ENCODE measurements at places on chromosomes 6 and 20. TPM values are rescaled to one million over a fixed set of nuclear protein-coding genes. Genes with fewer than 3 reads are reported as not detected.

GRCh38 chr6:62940848-62941247, 270.4 kb upstream of the FKBP1C start:
- DNase-seq, result no peak

- DNase-seq, result no peak
Observed at GRCh38 chr6:31074401-31074800, 38.0 kb downstream of the C6orf15 start.

DNA sequence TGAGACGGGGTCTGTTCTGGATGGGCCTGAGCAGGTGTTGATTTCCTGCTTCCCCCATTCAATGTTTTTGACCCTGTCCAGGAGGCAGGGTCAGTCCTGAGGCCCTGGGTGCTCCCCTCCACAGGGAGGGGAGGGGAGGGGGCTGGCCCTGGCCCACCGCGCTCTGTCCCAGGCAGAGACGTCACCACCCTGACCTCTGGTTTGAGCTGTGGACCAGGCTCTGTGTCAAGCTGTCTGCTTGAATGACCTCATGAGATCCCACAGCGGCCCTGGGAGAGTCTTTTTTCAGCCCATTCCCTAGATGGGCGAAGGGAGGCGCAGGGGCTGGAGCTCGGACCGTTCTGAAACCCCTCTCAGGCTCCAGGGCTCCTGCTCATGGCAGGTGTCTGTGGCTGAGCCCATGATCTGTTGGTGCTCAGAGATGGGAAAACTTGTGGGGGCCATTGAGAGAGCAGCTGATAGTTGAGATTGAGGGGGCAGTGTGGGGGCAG, 8.9 kb upstream of the LKAAEAR1 start:
- no peak for DNase-seq

- DNase-seq, result no peak
Observed at GRCh38 chr20:45206725-45207124, at the start of gene SEMG1. Gene SEMG1 (plus strand): TSS chr20:45207033. CDS start chr20:45207054, 21 bp downstream.

GRCh38 chr6:32386040-32386439, 14.3 kb upstream of the TSBP1 start:
- no peak for DNase-seq

GRCh38 chr6:53048431-53049195, 16.6 kb upstream of the FBXO9 start:
- no peak for DNase-seq

DNA sequence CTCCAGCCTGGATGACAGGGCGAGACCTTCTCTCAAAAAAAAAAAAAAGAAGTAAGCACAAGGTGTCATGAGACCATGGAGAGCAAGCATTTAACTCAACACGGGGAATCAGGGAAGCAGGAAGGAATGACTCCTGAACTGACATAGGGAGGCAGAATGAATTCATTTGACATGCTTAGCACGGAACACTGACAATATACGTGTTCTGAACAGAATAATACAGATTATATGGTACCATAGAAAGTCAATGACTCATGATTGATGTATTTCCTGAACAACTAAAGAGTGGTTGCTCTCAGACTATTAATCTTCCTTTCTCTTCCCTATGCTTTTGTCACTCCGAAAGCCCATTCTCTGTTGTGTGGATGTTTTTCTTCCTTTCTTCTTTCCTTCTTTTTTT, 20.7 kb upstream of the ASIP start:
- no peak for DNase-seq

DNA sequence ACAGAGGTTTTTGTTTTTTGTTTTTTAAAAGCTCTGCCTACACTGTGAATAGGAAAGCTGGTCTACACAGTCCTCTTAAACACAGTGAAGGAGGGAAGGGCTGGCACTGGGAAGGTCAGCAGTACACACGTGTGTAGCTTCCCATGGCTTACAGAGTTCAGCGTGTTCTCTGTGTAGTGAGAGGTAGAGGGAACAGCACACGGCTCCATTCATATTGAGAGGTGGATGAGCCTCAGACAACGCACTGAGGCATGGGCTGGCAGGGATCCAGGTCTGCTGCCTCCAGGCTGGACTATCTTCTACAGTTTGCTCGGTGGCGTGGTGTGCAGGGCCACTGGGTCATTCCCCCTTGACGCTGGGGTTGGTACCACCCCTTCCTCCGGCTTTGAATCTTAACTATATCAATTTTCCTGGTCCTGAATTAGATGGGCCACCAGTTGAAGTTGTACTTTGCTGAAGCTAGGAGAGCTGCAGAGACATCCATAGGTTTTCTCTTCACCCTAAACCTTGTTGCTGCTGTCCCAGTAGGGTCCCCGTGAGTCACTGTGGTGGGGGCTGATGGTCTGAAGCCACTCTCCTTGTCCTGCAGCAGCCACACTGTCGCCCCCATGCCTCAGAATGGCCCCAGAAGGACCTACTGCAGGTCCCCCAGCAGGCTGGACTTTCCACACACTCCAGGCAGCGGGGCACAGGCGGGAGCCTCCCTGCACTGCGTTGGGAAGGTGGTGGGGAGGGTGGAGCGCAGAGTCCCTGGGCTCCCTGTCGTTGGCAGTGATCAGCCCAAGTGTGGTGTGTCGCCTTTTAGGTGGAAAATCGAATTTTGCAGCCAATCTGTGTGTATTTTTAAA, 2.0 kb downstream of the ARFGAP1 start:
- DNase-seq, result no peak

DNA sequence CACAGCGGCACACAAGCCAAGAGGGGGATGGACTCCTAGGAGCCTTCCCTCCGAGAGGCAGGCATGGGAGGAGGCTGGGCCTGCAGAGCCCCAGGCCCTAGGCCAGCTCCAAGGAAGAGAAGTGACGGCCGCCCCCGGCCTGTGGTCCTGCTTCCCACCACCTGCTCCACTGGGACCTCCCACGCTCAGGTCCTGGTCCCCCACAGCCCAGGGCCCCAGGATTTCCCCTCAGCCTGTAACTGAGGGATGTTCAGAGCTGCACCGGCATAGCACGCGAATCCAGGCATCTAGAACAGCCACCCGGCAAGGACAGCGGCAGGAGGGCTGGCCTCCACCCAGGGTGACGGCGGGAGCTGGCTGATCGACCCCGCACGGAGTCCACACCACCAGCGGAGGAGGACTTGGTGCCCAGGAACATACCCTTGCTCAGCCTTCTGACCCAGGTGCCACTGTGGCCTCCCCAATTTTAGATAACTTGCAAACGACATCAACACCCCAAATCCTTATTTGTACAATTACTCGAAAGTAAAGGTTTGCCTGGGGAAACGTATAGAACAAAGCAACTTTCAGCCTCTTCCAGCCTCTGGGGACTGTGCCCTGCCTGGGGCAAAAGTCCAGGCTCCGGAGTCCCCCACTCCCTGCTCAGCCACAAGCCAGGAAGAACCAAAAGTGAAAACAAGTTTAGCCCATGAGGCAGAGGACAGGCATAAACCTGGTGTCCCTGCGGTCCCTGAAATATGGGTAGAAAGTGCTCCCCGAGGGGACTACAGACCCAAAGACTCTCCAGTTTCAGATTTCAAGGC, 3.5 kb downstream of the GATA5 start:
- DNase-seq, result no peak

- DNase-seq, result no peak
Observed at GRCh38 chr6:18219591-18219990, 44.7 kb downstream of the DEK start.

DNA sequence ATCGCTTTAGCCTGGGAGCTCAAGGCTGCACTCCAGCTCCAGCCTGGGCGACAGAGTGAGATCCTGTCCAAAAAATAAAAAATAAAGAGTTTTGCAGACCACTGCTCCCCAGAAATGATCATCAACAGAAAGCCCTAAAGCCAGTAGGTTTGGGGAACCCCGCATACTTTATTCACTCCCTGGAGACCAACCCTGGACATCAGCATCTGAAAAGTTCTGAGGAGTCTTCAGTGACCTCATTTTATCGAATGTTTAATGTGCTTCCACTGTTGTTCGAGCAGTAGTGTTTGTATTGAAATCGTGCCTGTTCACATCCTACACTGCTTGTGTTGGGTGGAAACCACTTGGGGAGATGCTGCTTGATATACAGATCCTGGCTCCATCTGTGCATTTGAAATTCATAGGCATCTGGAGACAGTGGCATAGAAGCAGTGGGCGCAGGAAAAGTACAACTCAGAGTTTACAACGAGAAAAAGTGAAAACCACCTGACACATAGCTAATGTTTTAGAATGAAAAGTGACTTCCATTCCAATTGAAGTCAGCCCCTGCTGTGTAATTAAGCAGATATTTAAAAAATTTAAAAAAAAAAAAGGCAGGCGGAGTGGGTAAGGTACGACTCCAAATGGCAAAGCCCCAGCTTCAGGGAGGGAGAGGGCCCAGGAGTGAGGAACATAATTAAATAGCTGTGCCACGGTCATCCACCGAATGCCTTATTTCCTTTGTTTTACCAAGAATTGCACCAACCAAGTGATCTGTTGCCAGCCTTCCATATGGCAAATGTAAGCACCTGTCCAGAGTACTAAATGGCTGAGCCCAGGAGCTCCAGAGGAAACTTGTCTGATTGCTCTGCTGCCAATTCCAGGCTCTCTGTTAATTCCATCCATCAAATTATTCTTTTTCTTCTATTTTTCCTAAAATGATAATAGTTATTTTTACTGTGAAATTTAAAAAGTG, 100.4 kb upstream of the NAA20 start:
- DNase-seq, result no peak

GRCh38 chr20:51960047-51960675, 157.8 kb upstream of the SALL4 start:
- no peak for DNase-seq

DNA sequence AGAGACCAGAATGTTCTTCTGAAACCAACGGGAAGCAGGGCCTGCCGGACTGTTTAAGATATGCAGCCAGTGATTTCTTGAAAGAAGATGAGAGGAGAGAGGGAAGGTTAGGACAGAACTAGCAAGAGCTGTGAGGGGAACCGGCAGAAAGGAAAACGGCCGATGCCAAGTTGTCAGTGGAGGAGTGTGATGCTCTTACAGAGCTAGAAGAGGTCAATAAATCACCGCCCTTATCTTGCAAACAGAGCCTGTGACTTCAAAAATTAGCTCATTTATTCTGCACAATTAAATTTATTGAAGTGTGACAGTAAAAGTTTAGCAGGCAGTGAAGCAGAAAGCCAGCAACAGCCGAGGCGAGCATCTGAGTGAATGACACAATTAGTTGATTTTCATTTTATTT, 509.5 kb upstream of the ID4 start:
- no peak for DNase-seq

DNA sequence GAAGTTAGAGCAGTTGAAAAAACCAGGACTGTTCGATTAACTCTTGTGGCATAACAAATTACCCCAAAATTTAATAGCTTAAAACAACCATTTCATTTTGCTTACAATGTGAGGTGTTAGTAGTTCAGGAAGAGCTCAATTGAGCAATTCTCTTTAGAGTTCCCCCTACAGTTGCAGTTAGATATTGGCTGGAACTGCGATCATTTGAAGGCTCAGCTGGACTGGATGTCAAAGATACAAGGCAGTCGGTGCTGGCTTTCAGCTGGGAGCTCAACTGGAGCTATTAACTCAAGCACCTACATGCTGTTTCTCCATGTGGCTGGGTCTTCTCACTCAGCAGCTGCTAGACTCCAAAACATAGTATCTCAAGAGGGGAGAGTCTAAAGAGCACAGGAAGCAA, 96.0 kb upstream of the LOC128125822 start:
- DNase-seq, result no peak

Gene BAK1
- 40.9 TPM for total RNA-seq

Gene SLC44A4
- 3.5 TPM for total RNA-seq

Gene COQ3
- 16.0 TPM for total RNA-seq

Gene SENP6
- total RNA-seq, result 99.4 TPM

Gene GRIK2
- total RNA-seq, result 6.0 TPM
